ENCODE measurements at places on chromosomes 7 and 10.
A peak's percentile ranks its signal among the peaks of the same experiment; 100 is the strongest.

- DNase-seq, result no peak
Measured at GRCh38 chr10:71771821-71772617, 1.3 kb downstream of the VSIR start.

DNA sequence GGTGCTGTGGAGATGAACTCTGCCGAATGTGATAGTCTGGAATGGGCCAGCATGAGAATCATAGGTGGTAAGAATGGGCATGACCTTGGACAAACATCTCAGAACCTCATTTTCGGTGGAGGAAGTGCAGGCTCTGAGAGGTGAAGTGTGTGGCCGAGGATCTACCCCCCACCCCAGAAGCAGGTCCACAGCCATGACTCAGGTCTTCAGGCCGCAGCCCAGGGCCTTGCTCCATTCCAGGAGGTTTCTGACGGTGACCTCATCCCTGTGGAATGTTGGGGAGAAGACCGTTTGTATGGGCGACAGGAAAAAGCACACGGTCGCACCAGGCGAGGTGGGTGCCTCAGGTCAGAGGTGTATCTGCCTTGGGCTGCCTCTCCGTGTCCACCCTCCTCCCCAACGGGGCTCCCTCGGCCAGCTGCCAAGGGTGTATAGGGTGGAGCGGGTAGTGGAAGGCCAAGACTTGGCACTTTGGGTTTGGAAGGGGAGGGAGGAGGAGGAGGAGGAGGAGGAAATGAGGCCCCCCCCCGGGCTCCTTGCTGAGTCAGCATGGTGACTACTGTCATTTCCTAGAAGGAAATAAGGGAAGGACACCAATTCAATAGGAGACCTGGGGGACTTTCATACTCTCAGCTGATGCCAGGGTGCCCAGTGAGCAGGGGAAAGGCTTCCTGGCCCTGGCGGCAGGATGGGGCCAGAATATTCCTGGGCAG is 168.0 kb upstream of the RHEB start:
- DNase-seq, result peak; percentile 97

DNA sequence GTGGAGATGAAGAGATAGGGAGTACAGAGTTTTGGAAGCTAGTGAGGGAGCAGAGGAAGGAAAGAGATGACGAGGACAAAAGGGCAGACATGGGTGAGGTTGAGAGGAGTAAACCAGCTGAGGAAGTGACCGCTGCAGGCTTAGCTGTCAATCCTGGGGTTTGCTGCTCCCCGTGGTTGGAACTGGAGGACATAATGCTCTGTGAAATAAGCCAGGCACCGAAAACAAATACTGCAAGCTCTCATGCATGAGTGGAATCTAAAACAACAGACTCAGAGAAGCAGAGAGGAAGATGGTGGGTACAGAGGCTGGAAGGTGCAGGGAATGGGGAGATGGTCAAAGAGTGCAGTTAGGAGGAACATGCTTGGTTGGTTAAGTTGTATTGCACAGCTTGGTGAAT is 482.2 kb upstream of the C7orf33 start:
- DNase-seq, result no peak

- no peak for DNase-seq
Measured at GRCh38 chr10:113360870-113361269, 192.0 kb upstream of the HABP2 start.

- no peak for DNase-seq
Measured at GRCh38 chr7:25832929-25833328, 319.1 kb upstream of the NFE2L3 start.

DNA sequence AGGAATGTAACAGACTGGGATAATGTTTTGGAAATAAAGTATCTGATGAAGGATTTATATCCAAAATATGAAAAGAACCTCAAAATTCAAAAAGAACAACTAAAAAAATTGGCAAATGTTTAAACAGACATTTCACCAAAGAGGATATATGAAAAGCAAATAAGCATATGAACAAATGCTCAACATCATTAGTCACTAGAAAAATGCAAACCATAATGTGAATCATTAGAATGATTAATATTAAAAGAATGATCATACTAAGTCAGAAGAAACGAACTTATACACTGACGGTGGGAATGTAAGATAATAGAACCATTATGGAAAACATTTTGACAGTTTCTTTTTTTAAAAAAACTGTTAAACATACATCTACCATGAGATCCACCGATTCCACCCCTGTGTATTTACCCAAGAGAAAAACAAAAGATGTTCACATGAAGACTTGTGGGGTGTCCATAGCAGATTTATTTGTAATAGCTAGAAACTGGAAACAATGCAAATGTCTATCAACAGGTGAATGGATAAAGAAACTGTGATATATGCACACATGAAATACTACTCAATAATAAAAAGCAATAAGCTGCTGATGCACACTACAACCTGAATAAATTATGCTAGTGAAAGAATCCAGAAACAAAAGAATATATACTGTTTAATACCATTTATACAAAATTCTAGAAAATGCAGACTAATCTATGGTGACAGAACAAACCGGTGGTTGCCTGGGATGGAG is 35.7 kb downstream of the PRKG1 start:
- no peak for DNase-seq

DNA sequence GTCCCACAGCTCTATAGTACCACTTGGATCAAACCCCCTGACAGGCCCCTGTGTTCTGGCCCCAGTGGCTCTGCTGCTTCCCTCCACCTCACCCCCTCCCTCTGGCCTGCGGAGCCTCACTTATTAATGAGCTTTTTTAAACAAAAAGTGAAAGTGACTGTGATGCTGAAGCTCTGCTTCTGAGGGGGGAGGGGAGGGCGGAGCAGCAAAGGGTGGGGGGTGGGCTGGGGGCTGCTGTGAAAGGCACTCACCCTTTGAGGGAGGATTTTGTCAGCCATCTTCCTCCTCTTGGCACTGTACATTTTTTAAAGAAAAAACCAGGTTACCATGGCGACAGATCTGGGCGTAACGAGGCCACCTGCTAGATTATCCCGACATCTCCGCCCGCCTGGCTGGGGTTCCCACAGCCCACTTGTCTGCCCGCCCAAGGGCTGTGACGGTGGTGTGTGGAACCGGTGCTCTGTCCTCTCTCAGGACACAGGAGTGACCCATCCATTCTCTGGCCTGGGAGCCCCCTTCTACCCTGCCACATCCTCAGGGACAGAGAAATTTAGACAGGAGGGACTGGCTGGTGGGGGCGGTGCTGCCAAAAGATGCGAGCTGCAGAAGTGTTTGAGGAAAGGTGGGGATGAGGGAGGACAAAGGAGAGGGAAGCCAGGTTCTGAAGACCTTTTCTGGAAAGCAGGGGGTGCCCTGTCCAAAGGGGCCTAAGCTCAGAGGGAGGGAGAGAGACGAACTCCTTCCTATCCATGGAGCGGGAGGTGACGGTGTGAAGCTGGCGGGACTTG is 4.9 kb downstream of the SMARCD3 start:
- DNase-seq, result no peak

DNA sequence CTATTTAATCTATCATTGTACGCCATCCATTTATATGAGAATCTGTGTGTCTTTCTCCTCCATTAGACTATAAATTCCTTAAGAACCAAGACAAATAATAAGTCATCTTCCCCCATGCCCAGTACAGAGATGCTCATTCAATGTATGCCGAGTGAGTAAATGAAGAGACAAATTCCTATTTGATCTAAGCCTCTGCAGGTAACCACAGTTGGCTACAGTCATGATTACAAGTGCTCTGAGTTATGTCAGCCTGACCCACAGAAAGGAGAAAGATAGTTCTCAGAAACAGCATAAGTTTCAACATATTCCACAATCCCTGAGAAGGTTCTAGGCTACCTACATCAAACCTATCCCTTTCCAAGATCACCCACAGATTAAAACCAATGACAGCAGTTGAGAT is 46.1 kb downstream of the MPP7 start:
- no peak for DNase-seq

- DNase-seq, result no peak
Measured at GRCh38 chr10:103849212-103849877, 6.0 kb downstream of the SH3PXD2A start.

DNA sequence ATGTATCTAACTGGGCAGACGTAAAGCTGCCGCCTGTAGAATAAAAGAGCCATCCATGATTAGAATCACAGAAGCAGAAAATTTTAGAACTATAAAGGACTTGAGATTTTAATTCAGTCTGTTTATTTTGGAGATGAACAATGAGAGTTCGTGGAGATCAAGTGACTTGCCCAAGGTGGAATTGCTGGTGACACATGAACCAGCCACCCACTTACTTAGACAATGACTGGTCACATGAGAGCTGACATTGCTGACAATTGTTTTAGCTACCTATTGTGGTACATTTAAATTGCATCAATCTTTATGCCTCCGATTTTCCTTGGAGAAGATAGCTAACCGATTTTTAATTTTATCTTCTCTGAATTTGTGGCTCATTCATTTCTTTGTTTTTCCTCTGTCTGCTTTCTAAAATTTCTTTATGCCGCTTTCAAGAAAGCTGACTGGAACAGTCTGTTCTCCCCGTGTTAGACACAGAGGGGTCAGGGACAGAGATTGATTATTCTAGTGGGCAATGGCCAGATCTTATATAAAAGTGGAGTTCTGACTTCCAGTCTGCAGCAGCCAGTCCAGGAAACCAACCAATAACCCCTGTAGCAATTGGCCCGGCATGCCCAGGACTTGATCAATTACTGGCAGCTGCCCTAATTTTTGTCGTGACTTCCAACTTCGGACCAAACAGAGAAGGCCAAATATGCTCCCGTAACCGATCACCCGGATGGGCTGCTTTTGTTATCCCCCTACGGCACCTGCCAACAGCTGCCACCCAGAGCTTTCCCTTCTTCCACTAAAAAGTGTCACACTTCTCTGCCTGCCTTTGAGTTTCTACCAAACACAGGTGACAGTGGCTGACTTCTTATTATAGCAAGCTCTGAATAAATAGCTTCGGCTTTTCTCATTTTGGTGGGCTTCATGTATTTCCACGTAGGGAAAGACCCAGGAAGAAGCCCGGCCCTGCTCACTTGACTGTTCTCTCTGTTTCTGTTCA is 241.6 kb downstream of the CAMK1D start:
- DNase-seq, result no peak

DNA sequence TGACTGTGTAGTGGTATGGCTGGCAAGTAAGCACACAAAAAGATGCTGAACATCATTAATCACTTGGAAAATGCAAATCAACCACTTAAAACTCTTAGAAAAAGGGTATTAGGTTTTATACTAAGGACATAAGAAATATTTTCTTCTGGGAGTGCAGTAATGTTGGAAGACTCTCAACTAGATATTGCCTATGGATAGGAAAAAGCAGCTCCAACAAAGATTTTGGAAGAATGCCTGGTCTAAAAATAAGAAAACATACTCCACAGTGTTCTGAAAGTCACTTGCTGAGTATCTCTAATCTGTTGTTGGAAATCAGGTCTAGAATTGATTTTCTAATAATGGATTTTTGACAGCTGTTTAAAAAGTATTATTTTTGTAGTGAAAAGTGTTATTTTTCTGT is 50.8 kb upstream of the PHYHIPL start:
- DNase-seq, result no peak

GRCh38 chr7:117012696-117013095 is 59.4 kb downstream of the ST7 start:
- DNase-seq, result no peak

DNA sequence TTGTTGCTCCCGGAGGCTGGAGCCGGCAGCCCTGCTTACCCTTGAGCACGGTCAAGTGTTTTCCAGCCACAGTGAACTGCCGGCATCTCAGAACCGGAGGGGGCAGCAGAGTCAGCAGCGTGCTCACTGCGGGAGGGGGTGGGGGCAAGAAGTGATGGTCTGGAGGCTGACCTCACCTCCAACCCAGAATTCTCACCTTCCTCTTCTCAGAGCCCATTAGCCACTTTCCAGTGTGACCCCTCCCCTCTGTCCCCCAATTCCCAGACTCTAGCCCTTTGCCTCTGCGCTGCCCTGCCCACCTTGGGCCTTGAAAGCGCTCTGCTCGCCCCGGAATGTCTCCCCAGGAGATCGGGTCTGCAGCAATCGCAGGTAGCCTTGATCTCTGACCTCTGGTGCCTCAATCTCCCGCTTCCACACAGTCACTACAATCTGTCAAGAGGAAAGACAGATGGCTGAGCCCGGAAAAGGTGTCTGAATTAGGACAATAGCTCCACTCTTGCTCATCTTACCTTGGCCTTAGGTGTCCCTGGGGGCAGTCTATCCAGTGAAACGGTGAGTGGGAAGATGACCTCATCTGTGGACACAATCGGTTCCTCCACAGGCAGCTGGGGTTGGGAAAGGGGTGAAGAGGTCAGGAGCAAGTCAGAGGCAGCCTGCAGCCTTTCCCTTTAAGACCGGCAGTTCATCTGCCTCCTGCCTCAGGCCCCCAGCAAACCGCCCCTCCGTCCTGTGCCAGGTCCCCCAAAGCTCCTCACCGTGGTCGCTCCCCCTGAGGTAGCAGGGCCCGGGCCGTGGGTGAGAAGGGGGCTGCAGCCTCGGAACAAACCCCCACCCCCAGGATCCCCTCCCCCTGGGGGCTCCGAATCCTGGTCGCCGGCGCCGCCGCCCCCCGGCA is 942 bp downstream of the TRAPPC14 start:
- DNase-seq, result no peak

DNA sequence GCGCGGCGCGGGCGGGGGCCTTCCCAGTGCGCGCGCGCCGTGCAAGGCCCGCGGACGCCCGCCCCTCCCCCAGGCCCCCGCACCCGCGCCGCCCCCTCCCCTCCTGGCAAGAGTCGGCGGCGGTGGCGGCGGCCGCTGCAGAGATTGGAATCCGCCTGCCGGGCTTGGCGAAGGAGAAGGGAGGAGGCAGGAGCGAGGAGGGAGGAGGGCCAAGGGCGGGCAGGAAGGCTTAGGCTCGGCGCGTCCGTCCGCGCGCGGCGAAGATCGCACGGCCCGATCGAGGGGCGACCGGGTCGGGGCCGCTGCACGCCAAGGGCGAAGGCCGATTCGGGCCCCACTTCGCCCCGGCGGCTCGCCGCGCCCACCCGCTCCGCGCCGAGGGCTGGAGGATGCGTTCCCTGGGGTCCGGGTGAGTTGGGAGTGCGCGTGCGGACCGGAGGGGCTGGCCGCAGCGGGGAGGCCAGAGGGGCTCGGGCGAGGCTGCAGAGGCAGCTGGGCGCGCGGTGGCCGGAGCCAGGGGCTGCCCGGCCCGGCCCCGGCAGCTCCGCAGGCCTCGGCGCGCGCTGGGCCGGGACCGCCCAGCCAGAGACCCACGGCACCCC is at the start of gene BMPR1A:
TSS of gene BMPR1A (plus strand) at position 109 of the 602 bp plus-strand sequence. CDS start 119,400 bp downstream, outside the sequence.
- no peak for DNase-seq

DNA sequence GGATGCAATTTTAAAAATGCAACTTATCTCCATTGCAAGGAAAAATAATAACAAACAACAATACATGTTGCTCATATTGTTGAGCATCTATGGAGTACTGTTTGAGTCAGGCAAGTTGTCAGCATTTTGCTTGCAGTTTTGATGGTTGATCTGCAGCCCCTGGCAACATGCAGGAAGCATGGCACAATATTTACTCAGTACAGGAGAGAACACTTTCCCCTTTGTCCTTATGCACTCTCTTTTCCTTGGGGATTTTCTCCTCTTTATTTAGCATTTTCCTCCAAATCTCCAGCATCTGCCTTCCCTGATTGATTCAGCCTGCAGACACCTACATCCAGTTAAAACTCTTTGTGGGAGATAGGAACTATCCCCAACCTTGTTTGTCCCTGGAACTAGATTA is 620.5 kb upstream of the LRRN3 start:
- DNase-seq, result no peak

DNA sequence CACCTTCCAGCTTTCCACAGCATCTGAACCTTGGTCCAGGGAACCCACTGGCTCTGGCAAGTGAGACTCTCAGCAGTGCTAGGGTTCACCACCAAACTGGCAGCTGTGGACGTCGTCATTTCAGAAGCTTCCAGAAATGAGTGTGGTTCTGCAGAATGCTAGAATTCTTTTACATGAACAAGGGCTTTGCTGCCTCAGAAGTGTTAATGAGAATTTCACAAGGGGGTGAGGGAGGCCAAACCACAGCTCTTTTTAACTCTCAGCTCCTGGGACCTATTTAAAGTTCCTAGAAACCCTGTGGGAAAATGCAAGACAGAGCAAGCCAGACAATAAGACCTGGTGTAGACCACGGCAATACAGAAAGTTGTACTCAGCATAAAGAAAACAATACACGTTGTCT is 129.3 kb upstream of the BET1 start:
- DNase-seq, result peak; percentile 18
